ENCODE measurements at places on chromosomes 5 and 9.

DNA sequence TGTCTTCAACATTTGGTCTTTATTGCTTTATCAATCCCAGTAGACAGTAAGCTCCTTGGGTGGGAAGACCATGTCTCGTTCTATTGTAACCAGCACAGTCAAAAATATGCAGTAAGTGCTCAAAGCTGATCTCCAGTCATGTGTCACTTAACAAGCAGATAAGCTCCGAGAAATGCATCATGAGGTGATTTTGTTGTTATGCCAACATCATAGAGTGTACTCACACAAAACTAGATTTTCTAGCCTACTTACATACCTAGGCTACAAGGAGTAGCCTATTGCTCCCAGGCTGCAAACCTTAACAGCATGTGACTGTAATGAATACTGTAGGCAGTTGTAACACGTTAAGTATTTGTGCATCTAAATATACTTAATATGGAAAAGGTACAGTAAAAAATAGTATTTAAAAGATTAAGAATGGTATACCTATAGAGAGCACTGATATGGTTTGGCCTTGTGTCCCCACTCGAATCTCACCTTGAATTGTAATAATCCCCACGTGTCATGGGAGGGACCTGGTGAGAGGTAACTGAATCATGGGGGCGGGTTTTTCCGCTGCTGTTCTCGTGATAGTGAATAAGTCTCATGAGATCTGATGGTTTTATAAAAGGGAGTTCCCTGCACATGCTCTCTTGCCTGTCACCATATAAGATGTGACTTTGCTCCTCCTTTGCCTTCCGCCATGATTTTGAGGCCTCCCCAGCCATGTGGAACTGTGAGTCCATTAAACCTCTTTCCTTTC is 39.8 kb upstream of the PCSK5 start:
- DNase-seq = no peak

DNA sequence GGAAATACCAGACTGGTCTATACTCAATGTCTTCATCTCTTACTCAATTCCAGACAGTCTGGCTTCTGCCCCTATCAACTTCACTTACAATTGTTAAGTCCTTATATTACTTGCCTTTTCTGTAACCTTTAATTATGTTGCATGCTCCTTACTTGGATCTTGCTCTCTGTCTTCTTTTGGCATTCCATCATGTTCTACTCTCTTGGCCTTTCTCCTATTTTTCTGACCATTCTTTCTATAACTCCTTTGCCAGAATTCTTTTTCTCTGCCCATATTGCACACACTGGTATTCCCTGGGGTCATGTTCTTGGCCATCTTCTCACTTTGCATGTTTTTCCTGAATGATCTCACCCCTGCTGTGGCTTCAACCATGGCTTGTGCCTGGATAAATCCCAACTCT is 209.8 kb upstream of the ZNF462 start:
- DNase-seq = no peak

DNA sequence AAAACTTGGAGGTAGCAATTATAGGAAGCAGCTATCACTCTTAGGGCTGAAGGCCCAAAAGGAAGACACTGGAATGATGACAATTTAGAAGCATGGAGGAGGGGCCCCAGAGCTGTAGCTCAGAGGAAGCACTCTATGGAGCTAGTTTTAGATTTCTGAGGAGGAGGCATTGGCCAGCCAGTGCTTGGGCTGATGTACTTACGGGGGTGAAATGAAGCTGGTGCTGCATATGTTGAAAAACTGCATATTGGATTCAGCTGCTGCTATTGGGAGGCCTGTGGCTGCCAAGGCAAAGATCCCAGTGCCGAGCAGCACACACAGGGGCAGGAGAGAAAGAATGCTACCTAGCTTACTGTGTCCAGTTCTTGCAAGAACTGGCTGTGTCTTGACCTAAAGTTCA is 53.9 kb upstream of the HMHB1 start:
- no peak for DNase-seq

GRCh38 chr5:125756456-125756855 is 666.8 kb upstream of the GRAMD2B start:
- no peak for DNase-seq

DNA sequence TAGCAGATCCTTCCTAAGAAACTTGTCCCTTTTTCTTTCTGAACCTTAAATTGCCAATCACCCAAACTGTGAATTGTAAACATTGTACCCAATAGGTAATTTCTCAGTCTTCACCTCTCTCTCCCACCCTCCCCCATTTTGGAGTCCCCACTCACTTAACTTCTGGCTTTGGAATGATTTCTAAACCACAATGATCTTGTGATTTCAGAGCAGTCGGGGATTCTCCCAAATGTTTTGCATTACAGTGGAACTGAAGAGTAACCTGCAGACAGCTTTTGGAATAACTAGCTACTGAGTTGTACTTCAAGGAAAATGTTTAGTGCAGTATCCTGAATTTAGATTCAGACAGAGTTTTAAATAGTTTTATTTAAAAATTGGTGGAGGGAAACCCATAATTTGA is 19.2 kb downstream of the SLC27A6 start:
- no peak for DNase-seq

- no peak for DNase-seq
These were observed 658.1 kb upstream of the ARRDC3 start for GRCh38 chr5:92041206-92041605.

DNA sequence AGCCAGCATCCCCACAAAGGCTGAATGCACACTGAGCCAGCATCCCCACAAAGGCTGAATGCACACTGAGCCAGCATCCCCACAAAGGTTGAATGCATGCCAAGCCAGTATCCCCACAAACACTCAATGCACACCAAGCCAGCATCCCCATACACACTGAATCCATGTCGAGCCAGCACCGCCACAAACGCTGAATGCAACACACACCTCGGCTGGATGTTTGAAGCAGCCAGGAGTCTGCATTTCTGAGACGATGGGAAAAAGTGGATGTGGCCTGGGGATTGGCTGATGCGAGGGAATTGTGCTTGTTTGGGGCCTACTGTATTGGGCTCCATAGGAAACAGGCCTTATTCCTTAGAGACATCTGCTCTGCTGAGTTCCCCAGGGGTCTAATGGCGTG is 30.9 kb upstream of the CEP72 start:
- DNase-seq = no peak

- no peak for DNase-seq
These were observed 51.8 kb upstream of the TLE1 start for GRCh38 chr9:81741103-81741502.

GRCh38 chr9:3205421-3206095 is 320.2 kb downstream of the RFX3 start:
- no peak for DNase-seq

- DNase-seq = no peak
These were observed 201.2 kb downstream of the EBF1 start for GRCh38 chr5:158898185-158899177.

- no peak for DNase-seq
These were observed 191.8 kb downstream of the MEF2C start for GRCh38 chr5:88691230-88691582.

GRCh38 chr5:179404321-179405053 is 59.2 kb upstream of the ADAMTS2 start:
- DNase-seq = no peak

DNA sequence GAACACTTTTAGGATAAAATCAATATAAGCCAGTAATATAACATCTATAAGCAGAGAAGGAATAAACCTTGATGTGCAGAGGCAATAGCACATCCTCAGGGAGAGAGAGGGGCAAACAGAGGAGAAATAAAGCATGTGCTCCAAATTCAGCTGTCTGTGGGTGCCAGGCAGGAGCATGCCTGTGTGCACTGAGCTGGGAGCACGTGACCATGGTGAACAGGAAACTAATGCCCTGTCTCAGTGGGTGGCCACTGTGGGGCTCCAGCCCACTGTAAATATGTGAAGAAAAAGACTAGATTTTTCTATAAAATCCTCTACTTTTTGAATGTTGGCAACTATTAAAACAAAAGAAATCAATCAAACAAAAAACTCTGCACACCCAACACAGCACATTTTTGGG is 55.3 kb downstream of the FYB1 start:
- DNase-seq = no peak

DNA sequence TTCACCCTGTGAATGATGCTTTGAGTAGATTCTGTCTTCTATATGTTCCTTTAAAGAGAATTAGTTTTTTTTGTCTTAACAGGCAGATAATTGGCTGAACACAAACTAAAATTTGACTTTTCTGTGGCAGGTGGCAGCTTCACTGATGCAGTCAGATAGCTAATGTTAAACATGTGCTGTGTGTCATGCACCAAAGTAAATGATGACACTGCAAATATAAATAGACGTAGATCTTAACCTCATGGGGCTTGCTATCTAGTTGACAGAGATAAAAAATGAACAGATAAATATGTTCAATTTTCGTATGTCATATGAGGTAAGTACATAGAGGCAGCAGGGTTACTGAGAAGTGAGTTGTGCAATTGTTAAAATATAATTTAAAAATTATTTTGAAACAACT is 82.7 kb downstream of the PARP8 start:
- DNase-seq = no peak

- no peak for DNase-seq
These were observed 284.4 kb downstream of the OSTF1 start for GRCh38 chr9:75372499-75373268.

DNA sequence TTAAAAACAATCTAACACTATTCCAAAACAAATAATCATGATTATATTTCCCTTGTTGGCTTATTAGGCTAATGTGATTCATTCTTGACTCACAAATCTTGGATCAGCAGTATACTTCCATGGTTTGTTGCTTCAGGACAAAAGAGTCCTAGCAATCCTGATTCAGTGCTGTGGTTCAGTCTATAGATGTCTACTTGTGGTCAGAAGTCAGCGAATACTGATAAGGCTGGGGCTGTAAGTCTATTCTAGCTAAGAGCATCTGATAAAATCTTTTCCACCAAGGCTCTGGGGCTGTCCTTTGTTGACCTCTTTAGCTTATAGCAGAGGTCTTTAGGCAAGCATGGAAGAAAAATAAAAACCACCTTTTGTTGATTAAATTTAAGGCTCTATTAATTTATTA is 4.4 kb upstream of the SMIM3 start:
- no peak for DNase-seq

GRCh38 chr5:77133061-77133758 is 46.1 kb upstream of the ZBED3 start:
- no peak for DNase-seq

GRCh38 chr5:138180183-138180782 is 1.4 kb downstream of the KIF20A start:
- peak; percentile 12 for DNase-seq

GRCh38 chr5:139982975-139983240 is 60.2 kb downstream of the NRG2 start:
- no peak for DNase-seq

GRCh38 chr5:40834391-40834848 is 602 bp downstream of the RPL37 start:
- no peak for DNase-seq

- DNase-seq = no peak
These were observed 16.8 kb downstream of the NUP214 start for GRCh38 chr9:131142160-131142559.

GRCh38 chr5:102718819-102719218 is 36.3 kb upstream of the PAM start:
- DNase-seq = no peak

DNA sequence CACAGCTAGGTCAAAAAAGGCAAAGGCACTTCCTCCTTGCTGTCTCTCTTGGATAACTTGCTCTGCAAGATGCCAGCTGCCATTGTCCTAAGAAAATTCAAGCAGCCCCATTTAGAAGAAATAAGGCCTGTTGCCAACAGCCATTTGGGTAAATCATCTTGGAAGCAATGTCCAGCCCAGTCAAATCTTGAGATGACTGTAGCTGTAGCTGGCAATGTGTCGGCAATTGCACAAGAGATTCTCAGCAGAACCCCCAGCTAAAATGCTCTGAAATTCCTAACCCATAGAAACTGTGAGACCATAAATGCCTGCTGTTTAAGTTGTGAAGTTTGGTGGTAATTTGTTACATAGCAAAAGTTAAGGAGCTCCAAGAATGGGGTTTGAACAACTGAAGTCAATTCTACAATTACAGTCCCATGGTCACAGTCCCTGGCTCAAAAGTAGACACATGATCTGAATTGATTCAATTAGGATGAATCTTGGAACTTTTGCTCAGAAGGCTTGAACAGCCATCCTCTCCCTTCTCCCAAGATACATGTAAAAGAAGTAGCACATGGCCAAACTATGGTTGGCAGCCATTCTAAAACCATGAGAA is 151.1 kb downstream of the MPDZ start:
- no peak for DNase-seq

- DNase-seq = no peak
These were observed 198.8 kb downstream of the FRMD3 start for GRCh38 chr9:83339435-83339834.

DNA sequence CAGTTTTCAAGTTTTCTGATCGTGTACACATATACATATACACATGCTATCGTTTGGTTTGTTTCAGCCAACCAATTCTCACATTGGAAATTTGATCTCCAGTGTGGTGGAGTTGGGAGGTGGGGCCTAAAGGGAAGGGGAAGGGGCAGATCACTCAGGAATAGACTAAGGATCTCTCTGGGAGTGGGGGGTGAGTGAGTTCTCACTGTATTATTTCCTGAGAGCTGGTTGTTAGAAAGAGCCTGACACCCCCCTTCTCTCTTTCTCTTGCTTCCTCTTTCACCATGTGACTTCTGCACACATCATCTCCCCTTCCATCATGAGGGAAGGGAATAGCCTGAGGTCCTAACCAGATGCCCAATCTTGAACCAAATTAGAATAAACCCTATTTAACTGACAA is 551.7 kb downstream of the MAT2B start:
- no peak for DNase-seq

DNA sequence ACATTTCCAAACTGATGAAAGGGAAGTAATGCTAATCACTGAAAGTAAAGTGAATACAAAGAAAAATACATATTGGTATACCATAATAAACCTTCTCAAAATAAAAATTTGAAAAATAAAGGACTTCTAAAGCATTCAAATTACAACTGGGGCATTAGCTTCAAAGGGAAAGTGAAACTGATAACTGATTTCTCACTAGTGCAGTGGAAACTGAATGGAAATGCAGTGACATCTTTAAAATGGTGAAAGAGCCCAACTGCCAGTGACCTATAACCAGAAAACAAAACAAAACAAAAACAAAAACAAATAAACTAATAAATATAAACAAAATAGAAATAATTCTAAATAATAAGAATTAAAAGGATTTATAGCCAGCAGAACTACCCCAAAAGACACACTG is 297.5 kb upstream of the GRIN3A start:
- DNase-seq = no peak

GRCh38 chr9:14146201-14146874 is 167.6 kb downstream of the NFIB start:
- no peak for DNase-seq

GRCh38 chr9:98596486-98596885 is 112.2 kb downstream of the GABBR2 start:
- DNase-seq = no peak

- DNase-seq = no peak
These were observed 39.2 kb downstream of the TLE4 start for GRCh38 chr9:79610791-79611614.

- no peak for DNase-seq
These were observed 83.8 kb upstream of the IL6ST start for GRCh38 chr5:56078278-56079156.

DNA sequence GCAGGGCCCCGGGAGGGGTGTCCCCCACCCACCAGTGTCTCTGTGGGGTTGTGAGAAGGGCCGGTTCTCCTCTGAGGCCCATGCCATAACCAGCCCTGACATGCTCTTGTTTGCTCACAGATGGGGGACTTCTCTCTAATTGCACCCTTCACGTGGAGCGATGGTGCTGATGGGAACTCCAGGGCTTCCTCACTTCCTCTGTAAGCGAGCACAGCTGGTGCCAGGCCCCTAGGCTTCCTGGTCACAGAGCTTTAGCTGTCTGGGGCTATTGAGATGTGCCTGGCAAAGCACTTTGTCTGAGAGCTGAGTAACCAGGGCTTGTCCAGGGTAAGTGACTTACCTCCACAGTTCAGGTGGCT is 36.4 kb downstream of the PHF2 start:
- DNase-seq = no peak

GRCh38 chr5:140223567-140223966 is 48.6 kb downstream of the CYSTM1 start:
- no peak for DNase-seq
